ENCODE measurements at places on chromosomes 1 and 21.

DNA sequence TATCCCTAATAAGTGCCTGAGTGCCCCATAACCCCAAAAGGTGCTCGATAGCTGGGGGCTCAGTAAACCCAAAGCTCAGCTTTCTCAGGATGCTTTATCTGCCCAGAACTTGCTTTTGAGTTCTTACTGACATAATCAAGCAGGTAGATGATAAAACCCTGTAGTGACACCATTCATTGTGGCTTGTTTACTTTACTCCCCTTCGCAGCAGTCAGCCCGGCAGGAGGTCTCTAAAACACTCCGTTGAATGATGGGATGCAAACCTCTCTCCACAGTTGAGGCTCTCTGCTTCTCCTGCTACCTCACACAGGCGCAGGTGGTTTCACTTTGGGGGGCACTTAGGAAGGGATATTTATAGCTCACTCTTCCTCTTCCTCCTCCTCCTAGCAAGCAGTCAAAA lies 349.4 kb downstream of the HLX start:
- no peak for DNase-seq

DNA sequence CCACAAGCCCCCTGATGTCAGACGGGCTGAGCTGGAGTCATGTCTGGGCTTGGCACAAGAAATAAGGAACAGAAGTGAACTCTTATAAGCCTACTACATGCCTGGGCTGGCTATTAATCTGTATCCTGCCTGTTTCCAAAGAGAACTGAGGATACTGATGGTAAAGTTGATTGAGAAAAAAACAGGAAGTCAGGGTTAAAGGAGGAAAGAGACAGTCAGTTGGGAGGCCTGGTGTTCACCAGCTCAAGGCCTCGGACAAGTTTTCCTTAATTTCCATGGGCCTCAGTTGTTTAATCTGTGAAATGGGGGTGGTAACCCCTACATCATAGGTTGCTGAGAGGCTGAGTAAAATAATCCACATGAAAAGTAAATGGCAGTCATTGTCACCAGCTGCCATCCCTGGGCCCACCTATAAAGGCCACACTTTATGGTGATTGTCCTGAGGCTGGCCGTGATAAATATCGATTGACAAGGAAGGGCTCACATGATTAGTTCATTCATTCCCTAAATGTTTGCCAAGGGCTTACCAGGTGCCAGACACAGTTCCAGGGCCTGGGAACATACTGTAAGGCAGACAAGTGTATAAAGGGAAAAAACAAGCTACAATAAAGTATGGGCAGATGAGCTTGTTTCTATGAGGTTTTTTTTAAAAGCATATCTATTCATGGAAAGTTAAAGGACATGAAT lies 2.8 kb downstream of the ALDH4A1 start:
- DNase-seq: no peak

DNA sequence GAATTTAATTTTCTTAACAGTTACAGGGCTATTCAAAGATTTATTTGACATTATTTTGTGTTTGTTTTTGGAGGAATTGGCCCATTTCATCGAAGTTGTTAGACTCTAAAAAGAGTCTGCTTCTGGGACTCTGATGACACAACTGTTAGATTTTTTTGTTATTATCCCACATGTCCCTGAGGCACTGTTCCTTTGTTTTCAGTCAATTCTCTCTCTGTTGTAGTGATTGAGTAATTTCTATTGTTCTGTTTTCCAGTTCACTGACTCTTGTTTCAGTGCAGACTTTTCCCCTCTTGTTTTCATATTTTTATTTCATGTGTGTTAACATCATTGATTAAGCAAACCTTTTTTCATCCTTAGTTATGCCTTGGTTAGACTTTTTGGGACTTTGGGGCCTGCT lies 325.0 kb downstream of the ZNF326 start:
- no peak for DNase-seq

- DNase-seq: no peak
These were observed 24.8 kb downstream of the SLC2A1 start for GRCh38 chr1:42933610-42934491.

GRCh38 chr1:41268154-41268770 lies 26.2 kb upstream of the SCMH1 start:
- DNase-seq: peak; percentile 16

- peak; percentile 55 for DNase-seq
These were observed 2.2 kb downstream of the SLC19A2 start for GRCh38 chr1:169483500-169483966.

GRCh38 chr21:22743085-22743484 lies 1744.9 kb downstream of the NCAM2 start:
- DNase-seq: no peak

DNA sequence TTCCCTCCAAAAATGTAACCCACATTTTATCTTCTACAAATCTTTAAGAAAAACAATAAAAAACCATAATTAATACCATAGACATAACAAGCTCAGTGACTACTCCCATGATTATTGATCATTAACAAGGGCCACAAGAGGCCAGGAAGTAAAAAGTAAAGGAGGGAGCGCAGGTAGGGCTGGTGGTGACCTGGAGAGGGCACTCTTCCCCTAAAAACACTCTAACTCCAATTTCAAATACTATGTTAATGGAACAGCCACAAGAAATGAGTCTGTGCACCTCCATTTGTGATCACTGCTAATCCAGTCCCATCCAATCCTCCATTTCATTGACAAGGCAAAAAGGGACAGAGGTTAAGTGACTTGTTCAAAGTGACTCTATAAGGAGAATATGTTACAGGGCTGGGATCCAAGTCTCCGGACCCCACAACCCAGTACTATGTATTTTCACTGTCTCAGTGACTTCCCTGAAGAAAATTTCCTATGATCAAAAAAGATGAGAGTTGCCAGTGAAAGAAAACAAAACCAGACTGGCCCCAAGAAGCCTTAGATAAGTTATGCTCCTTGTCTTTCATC lies 41.2 kb upstream of the CFAP298 start:
- DNase-seq: no peak

GRCh38 chr1:67963263-67963662 lies 87.2 kb downstream of the DIRAS3 start:
- DNase-seq: no peak

DNA sequence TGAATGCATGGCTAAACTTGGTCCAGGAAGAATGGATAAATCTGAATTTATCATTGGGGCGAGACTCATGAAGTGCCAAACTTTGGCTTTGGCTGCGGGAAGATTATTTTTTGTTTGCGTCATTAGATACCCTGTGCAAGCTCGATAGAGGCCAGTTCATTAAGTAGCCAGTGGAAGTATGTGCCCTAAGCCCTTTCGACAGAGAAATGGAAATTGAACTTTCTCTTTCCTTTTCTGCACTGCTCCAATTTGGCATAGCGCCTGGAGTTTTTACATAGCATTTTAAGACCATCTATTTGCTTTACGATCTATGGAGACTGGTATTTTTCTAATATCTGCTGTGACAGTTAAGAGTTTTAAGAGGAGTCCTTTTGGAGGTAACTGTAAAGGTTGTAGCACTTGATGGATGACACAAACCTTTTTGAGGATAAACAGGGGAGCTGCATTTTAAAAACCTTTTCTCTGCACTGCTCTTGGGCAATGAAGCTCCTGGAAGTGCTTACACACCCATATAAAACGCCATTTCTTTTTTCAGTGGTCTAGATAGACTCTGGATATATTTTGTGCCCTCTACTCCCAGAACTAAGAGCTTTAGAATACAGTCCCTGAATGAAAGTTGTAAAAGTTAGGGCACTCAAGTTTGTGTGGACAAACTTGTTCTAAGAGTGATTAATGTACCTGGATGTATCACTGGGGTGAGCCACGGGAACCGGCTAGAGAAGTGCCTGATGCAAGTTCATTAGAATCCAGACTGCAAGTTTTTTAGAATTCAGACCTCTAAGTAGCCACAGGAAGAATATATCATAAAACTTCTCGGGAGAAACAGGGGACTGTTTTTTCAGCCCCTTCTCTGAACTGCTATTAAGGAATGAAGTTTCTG lies 41.3 kb upstream of the CFHR3 start:
- no peak for DNase-seq

- DNase-seq: no peak
These were observed 593 bp upstream of the DNAJC16 start for GRCh38 chr1:15526021-15526489.

- no peak for DNase-seq
These were observed 73.1 kb upstream of the USP24 start for GRCh38 chr1:55288245-55288644.

DNA sequence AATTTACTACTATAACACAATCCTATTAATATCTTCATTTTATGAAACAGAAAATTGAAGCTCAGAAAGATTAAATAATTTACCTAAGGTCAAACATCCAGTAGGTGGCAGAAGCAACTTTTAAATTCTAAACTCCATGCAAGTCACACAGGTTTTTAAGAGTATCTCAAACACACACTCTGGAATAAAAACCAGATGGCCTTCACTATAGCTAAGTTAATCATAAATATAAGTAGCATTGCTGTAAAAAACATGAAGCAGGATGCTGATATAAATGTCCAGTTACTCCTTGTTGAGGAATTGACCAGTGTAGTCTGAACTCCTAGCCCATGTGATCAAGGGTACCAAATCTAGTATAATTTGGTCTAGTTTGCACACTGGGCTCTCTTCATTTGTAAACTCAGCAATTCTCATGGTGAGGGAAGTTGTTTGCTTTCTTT lies 9.4 kb upstream of the FMO3 start:
- DNase-seq: peak; percentile 14

GRCh38 chr1:10646347-10646861 lies 150.0 kb downstream of the CASZ1 start:
- peak; percentile 17 for DNase-seq

GRCh38 chr1:244854166-244854565 lies 10.2 kb downstream of the HNRNPU start:
- DNase-seq: no peak

- no peak for DNase-seq
These were observed 180.6 kb upstream of the C1orf105 start for GRCh38 chr1:172239901-172240300.

DNA sequence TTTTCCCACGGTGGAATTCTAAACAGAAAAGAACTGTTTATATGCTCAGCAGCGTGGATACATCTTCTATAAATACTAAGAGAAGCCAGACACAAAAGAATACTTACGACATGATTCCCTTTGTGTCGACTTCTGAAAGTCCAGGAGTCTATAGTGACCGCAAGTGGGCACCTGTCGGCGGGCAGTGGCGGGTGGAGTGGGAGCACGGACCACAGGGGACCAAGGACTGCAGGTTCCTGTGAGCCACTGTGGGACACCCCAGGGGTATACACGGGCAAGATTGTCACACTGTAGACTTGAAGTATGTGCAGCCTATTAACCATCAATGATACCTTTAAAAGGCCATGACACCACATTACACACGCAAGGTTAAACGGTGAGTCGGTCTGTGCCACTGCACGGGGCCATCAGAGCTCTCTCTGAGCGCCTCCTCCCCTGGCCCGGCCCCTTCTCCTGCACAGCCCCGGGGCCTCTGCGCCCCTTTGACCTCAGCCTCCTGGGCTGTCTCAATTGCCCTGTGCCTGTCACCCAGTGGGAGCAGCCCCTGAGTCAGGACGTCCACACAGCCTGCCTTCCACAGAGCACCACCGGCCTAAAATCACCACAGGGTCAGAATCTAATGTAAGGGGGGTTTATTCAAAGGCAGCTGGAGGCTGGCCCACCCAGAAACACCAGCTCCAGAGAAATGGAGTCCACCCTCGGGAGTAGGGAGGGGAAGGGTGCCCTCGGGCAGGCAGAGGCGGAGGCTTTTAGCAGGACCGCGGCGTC lies 90.0 kb upstream of the COL6A1 start:
- no peak for DNase-seq

GRCh38 chr1:209587789-209588188 lies 4.3 kb downstream of the CAMK1G start:
- no peak for DNase-seq

DNA sequence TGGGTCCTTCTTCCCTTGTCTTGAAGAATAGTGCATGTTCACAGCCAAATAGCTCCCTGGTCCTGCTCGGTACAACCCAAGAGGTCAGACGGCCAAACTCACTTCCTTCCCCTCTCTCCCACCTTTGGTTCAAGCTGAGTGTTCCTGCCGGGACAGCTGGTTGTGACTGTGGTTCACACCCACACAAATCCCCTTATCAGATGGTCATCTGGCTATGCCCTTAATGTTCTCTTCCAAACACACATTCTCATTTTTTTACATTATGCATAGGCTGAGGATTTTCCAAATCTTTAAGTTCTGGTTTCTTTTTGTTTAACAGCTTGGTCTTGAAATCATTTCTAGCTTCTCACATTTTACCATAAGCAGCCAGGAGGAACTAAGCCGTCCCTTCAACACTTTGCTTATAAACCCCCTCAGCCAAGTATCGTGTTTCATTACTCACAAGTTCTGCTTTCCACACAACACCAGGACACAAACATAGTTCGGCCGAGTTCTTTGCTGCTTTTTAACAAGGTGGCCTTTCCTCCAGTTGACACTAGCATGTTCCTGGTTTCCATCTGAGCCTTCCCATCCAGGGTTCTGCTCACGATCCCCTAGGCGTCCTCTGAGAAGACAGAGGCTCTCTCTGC lies 19.7 kb upstream of the TSPEAR start:
- DNase-seq: no peak

DNA sequence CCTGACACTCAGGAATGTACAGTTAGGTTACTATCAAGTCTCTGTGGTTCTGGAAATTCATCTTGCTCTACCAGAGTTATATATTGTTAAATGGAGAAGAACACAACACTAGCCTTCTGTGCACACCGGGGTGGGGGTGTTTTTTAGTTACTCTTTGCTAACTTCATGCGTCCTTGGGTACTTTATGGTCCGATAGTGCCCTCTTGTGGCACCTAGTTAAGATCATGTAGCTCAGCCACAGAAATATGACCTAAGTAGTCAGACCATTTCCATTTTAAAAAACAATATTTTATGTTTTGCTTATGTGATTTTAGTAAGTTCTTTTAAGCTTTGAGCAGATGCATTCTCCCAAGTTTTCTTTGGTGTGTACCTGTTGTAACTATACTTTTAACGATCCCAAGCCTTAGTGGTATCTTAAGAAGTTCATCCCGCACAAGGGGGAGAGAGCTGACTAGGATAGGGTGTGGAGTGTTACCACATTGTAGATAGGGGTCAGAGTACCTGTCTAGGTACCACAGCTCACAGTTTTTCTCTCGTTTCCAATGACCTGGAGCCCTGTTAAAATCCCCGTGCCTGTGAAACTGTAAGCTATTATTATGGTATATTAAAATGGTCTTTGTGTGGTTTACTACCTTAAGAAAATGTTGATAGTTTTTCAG lies 20.6 kb upstream of the SH3D21 start:
- peak; percentile 64 for DNase-seq

DNA sequence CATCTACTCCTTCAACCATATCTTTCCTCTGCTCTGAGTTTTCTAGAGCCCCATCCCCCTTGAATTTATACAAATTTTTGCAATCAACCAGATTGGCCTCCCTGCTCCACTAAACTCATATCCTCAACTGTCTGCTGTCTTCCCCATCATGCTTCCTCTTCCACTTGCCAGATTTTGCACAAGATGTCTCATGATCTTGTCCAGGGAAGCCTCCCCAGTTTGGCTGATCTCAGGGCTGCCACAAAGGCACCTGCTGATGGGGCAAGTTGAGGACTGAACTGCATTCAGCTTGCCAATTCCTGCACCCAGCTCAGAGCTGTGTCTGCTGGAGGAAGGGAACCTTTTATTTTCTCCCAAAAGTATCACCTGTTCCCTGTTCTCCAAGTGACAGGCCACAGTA lies 3.9 kb upstream of the KCNJ9 start:
- DNase-seq: no peak

- no peak for DNase-seq
These were observed 7.3 kb downstream of the BOLA1 start for GRCh38 chr1:149906570-149907075.

Data from skeletal muscle cell (primary cell).